Activated naive CD4-positive, alpha-beta T cell treated with anti-CD3 and anti-CD28 coated beads, Interleukin-2, amount 10 ng/mL, durations not matched to agents 7 days and 5 days (primary cell): ENCODE measurements at places on chromosomes 1 and 21.
A peak's percentile ranks its signal among the peaks of the same experiment; 100 is the strongest.

GRCh38 chr1:30418939-30419720, 304.3 kb downstream of the MATN1 start:
- H3K27ac ChIP-seq, result no peak overlapping the region
- H3K4me3 ChIP-seq, result no peak overlapping the region
- DNase-seq, result no peak

GRCh38 chr1:159678939-159679338, 35.5 kb downstream of the CRP start:
- H3K27me3 ChIP-seq, result no peaks in the 10 kb centered on the region
- H3K27ac ChIP-seq, result no peak overlapping the region
- H3K4me3 ChIP-seq, result no peak overlapping the region
- H3K36me3 ChIP-seq, result no peaks in the 10 kb centered on the region

DNA sequence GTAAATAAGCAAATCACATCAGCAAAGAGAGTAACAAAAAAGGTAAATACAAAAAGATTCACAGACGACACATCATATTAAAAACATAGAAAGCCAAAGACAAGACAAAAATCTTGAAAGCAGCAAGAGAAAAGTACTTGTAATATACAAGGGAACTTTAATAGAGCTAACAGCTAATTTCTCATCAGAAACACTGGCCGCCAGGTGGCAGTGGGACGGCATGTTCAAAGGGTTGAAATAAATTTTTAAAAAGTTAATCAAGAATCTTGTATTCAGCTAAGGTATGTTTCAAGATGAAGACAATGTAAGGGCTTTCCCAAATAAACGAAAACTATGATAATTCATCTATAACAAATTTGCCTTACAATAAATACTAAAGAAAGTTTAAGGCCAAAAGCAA, 358.1 kb downstream of the LRRIQ3 start:
- H3K4me3 ChIP-seq, result no peak overlapping the region
- no peak overlapping the region for H3K27ac ChIP-seq
- H3K27me3 ChIP-seq, result no peaks in the 10 kb centered on the region
- H3K4me1 ChIP-seq, result no peaks in the 10 kb centered on the region
- DNase-seq, result peak; percentile 26

GRCh38 chr1:214566158-214567104, 15.0 kb upstream of the PTPN14 start:
- no peak overlapping the region for H3K4me3 ChIP-seq
- H3K36me3 ChIP-seq, result no peaks in the 10 kb centered on the region
- no peak overlapping the region for H3K27ac ChIP-seq
- peaks cover 14% of the 10 kb centered on the region for H3K27me3 ChIP-seq

DNA sequence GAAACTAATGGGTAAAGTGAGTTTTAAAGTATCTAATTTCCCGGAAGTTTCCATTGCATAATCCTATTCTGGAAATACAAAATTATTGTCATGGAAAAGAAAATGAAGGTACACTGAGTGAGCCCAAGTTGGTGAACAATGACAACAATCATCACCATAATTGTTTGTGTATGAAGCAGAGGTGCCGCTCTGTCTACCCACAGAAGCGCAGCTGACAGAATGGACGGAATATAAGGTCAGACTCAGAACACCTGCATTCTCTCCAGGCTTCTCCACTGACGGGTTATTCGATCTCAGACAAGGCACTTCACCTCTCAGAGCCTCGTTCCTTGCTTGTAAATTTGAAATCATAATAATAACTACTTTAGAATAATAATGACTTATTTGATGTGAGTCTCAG, 99.1 kb upstream of the NGF start:
- no peak for DNase-seq
- no peaks in the 10 kb centered on the region for H3K4me1 ChIP-seq
- H3K4me3 ChIP-seq, result no peak overlapping the region
- H3K27me3 ChIP-seq, result no peaks in the 10 kb centered on the region
- no peak overlapping the region for H3K27ac ChIP-seq

- H3K27me3 ChIP-seq, result no peaks in the 10 kb centered on the region
- H3K4me1 ChIP-seq, result peaks cover 64% of the 10 kb centered on the region
- peak overlapping the region; percentile 90 for H3K27ac ChIP-seq
- DNase-seq, result no peak
- peaks cover 27% of the 10 kb centered on the region for H3K36me3 ChIP-seq
Measured at GRCh38 chr1:198636391-198636790, 2.4 kb upstream of the PTPRC start.

DNA sequence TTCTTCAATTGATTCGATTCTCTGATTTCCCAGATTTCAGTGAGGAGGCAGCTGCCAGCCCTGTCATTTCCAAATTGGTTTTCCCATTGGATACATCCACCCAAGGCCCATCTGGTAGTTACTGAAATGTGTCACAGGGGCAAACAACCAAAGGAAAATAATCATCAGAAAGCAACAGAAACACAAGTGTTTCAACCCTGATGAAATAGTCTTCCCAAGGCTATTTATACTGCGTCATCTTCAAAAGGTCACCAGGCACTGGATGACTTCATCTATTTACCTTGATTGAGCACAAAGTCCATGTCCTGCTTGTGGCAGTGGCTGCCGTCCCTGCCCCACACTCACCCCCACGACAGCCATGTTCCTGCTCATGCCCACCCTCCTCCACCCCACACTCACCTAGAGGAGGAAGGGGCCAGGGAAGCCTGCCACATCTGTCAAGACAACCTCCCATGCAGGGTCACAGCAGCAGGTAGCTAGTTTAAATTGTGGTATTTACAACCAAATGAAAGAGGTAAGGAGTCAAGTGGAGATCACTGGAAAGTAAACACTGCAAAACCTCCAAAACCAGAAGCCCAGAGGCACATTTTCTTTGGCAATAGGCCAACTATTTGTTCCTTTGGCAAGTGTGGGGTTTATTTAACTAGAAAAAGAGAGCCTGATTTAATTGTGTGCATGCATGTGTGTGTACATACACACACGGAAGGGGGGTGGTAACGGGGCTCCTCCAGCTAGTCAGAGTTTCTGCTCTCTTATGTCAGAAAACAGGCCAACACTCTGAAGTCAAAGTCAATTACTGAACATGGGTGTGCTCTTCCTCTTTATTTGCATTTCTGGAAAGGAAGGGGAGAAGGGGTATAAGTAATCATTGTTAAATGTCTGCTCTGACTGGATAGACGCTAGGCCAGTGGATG, 49.5 kb upstream of the RAB4A start:
- H3K4me3 ChIP-seq, result no peak overlapping the region
- H3K27ac ChIP-seq, result no peak overlapping the region
- H3K36me3 ChIP-seq, result no peaks in the 10 kb centered on the region
- H3K4me1 ChIP-seq, result no peaks in the 10 kb centered on the region
- no peak for DNase-seq
- H3K27me3 ChIP-seq, result peaks cover 15% of the 10 kb centered on the region
